ENCODE measurements at places on chromosomes 1 and 21. TPM values are rescaled to one million over a fixed set of nuclear protein-coding genes. Genes with fewer than 3 reads are reported as not detected.

Gene TTLL7
- polyA plus RNA-seq = 3.6 TPM

Gene LINGO4
- 0.08 TPM for polyA plus RNA-seq

Gene CBR3
- 55.8 TPM for polyA plus RNA-seq

Gene DMBX1
- polyA plus RNA-seq = not detected

Gene EXOSC10
- 35.1 TPM for polyA plus RNA-seq

Measured in esophagus (tissue), 2 donors.